Foreskin fibroblast (primary cell): ENCODE measurements at places on chromosomes 7 and 10.

DNA sequence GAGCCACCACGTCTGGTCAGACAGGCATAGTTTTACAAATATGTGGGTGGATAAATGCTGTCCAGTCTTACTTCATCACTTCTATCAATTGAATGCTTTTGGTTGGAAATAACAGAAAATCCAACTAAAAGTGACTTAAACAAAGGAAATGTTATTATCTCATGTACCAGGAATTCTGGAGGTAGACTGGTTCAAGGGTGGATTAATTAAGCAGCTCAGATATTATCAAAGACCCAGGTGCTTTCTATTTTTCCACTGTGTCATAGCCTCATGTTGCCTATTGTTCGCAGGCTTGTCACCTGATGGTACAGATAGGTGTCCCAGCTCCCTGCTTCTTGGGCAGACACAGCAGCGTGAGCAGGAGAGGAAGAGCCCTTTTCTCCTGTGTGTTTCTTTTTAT lies 156.1 kb upstream of the CTBP2 start:
- DNase-seq: no peak

- DNase-seq: no peak
Measured at GRCh38 chr10:100403734-100404133, 56.7 kb downstream of the SCD start.

GRCh38 chr10:102120142-102120990 lies at the start of gene LDB1:
Gene LDB1 (minus strand): TSS chr10:102120368. CDS start chr10:102120110, 258 bp downstream.
- DNase-seq: peak; percentile 71

DNA sequence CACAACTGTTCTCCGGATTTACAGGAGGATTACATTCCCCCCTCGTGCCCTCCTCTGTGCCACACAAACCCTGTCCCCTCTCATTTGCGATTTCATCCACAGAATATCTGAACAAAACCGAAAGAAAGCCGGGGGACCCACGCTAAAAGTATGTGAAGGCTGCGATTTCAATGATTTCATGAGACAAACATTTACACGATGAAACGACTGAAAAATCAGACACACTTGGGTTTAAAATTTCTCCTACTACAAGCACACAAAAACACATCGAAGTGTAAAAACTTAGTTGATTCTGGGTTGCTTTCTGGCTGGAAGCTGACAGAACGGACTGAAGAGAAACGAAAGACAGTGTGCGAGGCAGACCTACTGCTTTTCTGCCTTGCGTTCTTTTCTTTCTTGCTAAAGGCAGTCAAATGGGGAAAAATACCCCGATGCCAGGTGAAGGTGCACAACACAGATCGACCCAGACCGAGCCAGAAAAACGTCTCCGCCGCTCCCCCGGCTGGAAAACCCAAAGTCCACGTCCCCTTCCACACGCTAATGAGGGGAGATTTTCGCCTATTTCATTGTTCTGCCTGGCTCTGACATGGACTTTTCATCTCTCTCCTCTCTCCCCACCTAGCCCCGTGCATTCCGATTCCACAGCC lies 1.2 kb downstream of the HIPK2 start:
- DNase-seq: peak; percentile 39

GRCh38 chr7:157022681-157023588 lies 12.5 kb upstream of the MNX1 start:
- DNase-seq: no peak
